ENCODE measurements at places on chromosomes 2 and 18.

DNA sequence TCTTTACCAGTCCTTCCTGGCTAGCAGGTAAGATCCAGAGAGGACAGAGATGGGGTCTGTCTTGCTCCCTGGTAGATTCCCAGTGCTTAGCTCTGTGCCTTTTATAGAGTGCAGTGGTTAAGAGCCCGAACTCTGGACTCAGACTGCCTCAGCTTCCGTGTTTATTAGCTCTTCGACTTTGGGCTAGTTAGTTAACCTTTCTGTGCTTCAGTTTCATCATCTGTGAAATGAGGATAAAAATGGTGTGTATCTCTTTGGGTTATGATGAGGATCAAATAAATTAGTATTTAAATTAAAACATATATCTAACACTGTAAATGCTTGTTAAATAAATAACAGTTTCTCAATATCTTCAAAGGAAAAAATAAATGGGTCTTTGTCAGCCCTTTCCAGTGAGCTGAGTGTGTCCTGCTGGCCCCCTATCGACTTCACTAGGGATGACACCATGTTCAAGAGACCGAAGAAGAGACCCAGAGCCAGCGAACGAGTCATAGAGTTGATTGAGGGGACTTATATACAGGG, 38.2 kb downstream of the CERS6 start:
- DNase-seq: peak; percentile 44

- no peak for DNase-seq
These were observed 4.8 kb downstream of the RESP18 start for GRCh38 chr2:219327719-219328118.

- DNase-seq: no peak
These were observed 18.5 kb downstream of the PHOSPHO2 start for GRCh38 chr2:169712791-169713227.

- DNase-seq: no peak
These were observed 74.1 kb upstream of the DSEL start for GRCh38 chr18:67590571-67591141.

DNA sequence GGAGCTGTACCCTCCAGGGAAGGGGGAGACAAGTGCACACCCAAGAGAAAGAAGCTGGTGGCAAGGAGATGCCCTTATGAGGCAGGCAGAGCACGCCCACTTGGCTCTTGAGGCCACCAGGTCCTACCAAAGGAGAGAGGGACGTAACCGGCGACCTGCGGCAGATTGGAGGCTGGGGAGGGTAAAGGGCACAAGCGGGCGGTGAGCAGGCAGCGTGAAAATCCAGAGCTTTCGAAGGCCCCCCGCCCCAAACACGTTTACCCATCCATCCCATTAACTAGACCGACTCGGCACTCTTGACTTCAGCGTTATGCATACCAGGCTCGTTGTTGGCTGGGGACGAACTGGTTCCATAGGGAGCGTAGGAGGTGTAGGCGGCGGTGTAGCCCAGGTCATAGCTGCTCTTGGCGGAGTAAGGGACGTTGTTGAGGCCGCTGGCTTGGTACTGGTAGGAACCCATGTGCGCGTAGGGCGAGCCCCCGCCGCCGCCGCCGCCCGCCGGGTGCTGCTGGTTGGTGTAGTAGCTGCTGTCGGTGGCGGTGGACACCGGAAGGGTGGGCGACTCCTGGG, 794 bp downstream of the DLX2 start:
- peak; percentile 44 for DNase-seq

- no peak for DNase-seq
These were observed 125.7 kb upstream of the THSD7B start for GRCh38 chr2:136639651-136640050.

DNA sequence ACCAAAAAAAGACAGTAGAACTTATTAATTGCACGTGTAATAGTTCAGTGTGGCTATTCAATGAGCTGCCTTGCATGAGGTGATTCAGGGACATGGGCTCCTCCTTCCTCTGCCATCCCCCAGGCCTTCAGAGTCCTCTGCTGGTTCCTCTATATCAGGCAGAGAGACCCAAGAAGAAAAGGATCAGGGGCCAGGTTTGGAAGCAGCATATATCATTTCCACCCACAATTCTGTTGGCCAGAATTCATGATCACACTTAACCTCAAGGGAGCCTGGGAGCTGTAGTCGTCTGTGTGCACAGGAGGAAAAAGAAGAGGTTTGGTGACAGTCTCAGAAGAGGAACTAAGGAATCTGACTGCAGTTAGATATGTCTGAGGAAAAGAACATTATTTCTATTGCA, 114.0 kb upstream of the GLS start:
- peak; percentile 33 for DNase-seq

DNA sequence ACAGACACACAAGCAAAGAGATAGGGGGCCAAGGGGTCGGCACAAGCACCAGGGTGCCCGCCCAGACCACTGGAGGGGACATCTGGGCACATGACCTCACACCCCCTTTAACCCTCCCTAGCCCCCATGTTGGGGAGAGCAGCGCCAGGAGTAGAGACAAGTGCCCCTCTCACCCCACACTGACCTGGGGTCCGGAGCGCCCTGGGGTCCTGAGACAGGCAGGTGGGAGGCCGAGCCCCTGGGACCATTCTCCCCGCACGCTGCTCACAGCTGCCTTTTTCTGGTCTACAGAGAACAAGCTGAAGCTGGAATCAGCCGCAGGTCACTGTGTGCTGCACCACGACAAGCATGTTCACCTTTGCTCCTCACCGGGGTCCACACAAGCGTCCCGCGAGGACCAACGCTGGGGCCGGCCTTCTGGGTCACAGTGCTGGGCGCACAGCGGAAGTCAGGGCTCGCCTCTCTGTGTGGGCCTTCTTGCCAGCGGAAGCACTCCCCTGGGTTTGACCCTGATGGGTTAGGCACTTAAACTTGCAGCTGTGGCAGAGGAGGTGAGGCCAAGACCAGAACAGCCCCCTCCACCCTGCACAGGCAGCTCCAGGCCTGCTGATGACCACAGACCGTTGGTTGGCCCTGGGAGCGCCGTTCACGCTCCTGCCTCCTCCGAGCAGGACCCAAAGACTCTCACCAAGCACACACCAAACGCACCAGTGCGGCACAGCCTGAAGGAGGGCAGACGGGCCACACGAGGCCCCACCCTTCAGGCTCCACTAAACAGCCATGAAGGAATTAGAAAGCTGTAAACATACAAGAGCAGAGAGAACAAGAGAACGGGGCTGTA, 275.3 kb downstream of the EIPR1 start:
- no peak for DNase-seq

DNA sequence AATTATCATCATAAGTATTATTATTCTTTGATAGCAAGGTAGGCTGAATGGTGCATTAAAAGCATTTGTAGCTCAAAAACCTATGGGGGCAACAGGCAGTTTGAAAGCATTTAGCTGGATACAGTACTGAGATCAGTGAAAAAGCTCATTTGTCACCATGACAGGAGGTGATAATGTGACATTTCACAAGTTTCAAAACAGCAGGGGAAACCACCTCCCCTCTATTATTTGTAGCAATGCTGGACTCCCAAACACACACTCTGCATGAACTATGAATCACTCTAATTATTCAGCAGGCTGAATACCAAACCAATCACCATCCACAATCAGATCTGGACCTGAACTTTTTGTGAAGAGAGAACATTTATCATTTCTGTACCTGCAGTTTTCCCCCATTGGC, 63.4 kb downstream of the MYO5B start:
- DNase-seq: no peak

- no peak for DNase-seq
These were observed 28.4 kb downstream of the AAK1 start for GRCh38 chr2:69615078-69615625.

- DNase-seq: no peak
These were observed 76.5 kb downstream of the HNRNPLL start for GRCh38 chr2:38526195-38526594.

GRCh38 chr2:1584051-1584531, 160.2 kb downstream of the PXDN start:
- DNase-seq: no peak

DNA sequence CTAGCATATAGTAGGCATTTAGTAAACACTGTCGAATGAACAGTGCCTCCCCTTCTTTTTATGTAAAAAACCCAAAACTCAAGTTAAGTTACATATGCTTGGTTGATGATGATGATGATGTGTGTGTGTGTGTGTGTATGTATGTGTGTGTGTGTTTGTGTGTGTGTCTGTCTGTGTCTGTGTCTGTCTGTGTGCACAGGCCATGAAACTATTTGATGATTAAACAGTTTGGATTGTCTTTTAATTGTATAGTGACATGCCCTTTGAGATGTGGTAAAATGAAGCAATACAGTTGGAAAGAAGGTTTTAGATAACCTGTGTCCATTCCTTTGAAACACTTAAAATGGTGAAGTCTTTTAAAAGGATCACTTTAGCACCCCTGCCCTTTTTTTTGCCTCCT, 105.6 kb downstream of the MAP4K4 start:
- peak; percentile 57 for DNase-seq

DNA sequence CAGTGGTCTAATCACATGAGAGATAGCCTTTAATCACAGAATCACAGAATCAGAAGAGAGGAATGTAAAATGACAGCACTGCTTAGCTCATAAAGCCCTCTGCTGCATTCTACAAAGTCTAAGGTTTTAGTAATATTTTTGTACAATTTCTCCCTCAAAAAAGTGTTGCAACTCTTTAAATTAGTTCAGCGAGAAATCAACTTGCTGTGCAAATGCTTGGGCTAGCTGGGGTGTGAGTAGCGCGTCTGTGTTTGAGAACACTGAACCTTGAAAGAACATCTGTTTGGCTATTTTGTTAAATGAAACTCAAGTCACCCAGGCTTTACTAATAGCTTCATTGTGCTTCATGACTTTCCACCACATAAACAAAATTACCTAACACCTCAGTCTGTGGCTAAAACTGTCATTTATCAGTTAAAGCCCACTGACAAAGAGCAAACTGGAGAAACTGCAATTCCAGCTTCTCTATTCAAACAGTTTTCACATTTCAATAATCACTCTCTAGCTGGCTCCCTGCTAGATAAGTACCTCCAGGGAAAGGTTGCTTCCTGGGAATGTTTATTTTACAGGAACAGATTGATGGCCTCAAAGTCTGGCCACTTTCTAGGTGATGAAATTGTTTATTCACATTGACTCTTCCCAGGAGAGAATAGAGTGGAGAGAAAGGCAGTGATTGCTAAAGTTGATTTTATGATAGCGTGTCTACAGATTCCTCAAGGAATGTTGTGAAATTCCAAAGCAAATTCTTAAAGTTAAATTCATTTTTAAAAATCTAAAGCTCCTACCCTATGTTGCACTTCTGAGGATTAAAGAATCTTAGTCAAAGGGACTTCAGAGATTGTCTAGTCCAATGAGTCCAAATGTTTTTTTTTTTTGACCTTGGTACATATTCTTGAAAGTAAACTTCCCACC, 36.0 kb upstream of the STAT1 start:
- DNase-seq: peak; percentile 35

- no peak for DNase-seq
These were observed 10.0 kb downstream of the SH3RF3 start for GRCh38 chr2:109139002-109139401.

DNA sequence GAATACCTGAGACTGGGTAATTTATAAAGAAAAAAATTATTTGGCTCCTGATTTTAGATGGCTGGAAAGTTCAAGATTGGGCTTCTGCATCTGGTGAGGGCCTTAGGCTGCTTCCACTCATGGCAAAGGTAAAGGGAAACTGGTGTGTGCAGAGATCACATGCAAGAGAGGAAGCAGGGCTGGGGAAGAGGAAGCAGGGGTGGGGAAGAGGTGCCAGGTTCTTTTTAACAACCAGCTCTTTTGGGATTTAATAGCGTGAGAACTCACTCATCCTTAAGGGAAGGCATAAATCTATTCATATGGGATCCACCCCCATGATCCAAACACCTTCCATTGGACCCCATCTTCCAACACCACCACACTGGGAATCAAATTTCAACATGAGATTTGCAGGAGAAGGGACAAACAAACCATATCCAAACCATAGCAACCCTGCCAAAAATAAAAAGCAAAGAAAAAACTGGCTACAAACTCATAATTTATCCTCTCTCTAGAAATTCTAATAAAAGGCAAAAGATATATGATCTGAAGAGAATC, 30.4 kb downstream of the PRKRA start:
- no peak for DNase-seq

GRCh38 chr2:2107141-2107540, 223.9 kb downstream of the MYT1L start:
- no peak for DNase-seq

GRCh38 chr2:147759536-147759935, 85.3 kb upstream of the ACVR2A start:
- DNase-seq: no peak

GRCh38 chr2:157856187-157856515, 20.0 kb downstream of the ACVR1 start:
- DNase-seq: no peak

DNA sequence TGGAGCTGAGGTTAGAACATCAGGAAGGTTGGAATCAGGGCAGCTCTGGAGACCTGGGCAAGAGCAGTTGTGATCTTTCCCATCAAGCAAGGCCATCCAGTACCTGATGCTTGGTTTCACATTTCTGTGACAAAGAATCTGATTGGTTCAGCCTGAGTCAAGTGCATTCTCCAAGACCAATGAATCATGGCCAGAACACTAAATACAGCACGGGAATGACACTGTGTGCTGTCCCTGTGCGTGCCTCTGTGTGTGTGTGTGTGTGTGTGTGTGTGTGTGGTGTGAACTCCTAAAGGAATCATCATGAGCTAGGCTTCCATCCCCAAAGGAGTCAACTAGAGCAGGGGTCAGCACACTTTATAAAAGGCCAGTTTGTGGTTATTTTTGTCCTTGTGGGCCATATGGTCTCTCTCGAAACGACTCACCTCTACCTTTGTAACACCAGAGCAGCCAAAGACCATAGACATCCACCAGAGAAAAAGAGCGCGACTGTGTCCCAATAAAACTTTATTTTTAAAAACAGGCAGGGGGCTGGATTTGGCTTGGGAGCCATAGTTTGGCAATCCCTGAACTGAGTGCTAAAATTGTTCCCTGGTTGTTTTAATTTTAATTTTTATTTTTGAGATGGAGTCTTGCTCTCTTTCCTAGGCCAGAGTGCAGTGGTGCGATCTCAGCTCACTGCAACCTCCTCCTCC, 99.7 kb downstream of the INHBB start:
- peak; percentile 48 for DNase-seq

- no peak for DNase-seq
These were observed 51.0 kb downstream of the KCNG2 start for GRCh38 chr18:79848579-79849327.

- peak; percentile 99 for DNase-seq
These were observed 80.5 kb upstream of the CAVIN2 start for GRCh38 chr2:191927319-191927867.

DNA sequence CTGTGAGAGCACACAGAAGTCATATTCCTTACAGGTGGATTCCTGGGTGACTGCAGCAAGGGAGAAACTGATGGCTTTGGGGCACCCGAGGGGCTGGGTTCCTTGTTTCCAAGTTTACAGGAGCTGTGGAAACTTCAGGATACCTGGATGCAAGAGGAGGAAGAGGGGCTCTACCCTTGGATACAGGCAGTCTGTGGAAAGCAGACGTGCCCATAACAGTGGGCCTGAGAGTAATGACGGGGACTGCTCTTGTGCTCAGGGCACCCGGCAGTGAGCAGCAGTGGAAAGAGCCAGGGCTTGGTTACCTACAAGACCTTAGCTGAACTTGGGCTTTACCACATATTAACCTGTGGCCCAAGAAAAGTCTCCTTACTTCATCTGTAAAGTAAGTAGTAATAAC, 102.2 kb upstream of the TGFA start:
- no peak for DNase-seq

- no peak for DNase-seq
These were observed 79.0 kb upstream of the TAF1B start for GRCh38 chr2:9764153-9764778.

GRCh38 chr2:184875212-184875611, 276.9 kb downstream of the ZNF804A start:
- no peak for DNase-seq

All from ACHN (cell line).